ENCODE measurements at places on chromosomes 4 and X. TPM values are rescaled to one million over a fixed set of nuclear protein-coding genes. Genes with fewer than 3 reads are reported as not detected.

DNA sequence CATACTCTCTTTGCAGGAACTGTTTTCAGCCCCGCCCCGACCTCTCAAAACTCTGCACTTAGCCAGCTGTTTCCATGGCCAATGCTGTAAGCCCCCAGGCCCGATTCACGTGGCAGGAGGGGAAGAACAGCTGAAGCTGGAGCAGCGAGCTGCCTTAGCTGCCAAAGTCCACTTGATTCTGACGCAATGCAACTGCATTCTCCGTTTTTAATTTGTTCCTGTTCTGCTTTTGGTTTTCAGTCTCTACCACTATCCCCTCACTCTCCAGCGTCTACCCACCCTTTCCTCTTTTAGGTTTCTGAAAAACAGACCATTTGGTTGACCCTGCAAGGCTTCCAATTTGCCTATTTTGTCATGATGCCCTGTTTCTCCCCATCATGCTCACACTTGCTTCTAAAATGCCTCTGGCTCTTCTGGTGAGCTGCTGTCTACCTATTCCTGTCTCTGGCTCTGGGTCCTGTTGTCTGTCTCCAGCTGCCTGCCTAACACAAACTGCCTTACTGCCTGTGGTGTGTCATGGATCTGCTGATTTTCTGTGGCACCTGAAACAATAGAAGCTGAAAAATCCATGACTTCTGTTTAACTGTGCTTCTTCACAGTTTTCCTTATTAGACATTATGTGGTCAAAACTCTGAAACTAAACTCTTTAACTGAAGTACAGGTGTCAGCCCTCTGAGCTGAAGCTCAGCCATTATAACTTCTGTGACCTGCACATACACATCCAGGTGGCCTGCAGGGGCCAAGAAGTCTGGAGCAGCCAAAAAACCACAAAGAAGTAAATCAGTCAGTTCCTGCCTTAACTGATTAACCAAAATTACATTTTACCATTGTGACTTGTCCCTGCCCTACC is 160.5 kb upstream of the AGTR2 start:
- no peak for DNase-seq

The FAM9C gene
- 0.26 TPM for total RNA-seq

GRCh38 chrX:9302381-9302780 is 162.5 kb upstream of the TBL1X start:
- DNase-seq = no peak

- no peak for DNase-seq
Measured at GRCh38 chrX:101803451-101803850, 128.4 kb downstream of the ZMAT1 start.

The ARHGAP6 gene
- total RNA-seq = 29.6 TPM

All from ureter (tissue), 1 donor.